Epithelial cell of esophagus (primary cell): ENCODE measurements at places on chromosomes 2 and 18.
A peak's percentile ranks its signal among the peaks of the same experiment; 100 is the strongest.

DNA sequence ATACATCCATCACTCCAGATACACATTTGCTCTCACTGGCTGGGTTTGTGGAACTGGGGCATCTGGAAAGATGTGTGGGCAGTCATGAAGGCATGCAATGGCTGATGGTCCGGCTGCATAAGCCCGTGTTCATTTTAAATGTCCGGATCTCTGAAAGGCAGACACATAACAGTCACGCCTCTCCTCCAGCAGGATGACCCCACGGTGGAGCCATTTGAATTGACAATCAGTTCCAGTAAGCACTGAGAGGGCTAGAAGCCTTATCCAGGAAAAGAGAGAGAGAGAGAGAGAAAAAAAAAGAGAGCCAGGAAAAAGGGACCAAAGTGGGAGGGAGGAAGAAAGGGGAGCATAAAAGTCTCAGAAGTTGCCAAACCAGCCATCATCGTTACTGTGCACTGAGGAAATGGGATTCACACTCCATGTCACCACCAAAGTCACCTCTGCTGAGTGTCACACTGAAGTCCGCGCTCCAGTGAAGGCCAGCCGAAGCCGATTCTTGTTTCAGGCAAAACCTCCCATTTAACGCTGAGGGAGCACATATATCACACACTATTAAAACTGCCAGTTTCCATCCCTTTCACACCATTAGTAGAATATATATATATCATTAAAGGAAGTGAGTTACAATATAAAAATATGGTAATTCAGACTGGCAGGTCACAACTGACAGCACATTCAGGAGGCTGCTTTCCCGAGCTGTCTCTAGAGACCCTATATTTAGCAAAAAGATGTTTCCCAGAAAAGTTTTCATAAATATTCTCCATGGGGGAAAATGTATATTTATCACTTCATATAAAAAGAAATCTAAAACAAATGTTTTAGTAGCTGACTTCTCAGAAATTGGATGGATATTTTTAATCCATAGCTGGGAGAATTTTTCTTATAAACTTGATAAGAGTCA, 142.0 kb downstream of the ACTR3 start:
- DNase-seq: no peak

DNA sequence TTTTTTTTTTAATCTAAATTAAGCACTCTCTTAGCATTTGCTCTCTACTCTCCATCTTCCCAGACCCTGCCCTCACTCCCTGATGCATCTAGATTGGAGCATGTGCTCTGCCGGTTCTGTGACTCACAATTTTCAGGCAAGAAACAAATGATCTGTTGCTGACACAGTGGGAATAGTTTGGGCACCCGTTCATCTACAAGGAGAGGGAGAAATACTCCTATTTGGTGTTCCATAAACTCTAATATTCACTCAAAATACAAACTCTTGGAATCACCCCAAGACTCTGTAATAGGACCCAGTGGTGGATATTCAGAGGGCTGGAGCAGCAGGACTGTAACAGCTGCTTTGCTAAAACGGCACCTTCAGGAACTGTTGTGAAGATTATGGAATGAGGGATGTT, 37.1 kb upstream of the LINC00305 start:
- no peak for DNase-seq

GRCh38 chr2:239216614-239217273, 184.1 kb downstream of the HDAC4 start:
- DNase-seq: no peak

- DNase-seq: peak; percentile 86
Measured at GRCh38 chr2:112920923-112921532, 10.1 kb downstream of the IL37 start.

DNA sequence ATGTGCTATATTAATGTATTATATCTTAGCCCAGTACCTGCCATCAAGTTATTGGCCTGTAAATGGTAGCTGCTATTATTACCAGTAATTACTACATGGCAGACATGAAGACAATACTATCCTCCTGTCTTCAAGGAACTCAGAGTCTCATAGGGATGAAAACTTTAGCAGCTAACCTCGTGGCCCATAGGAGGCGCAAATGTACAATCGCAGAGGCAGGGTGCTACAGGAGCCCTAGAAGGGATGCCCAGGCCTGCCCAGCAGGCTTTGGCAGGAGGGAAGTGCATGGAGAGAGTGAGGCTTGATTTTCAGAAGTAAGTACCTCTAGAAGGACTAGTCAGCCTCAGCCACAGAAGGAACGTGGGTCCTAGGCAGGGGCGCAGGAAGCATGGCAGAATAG, 44.7 kb upstream of the KIDINS220 start:
- DNase-seq: peak; percentile 73

- no peak for DNase-seq
Measured at GRCh38 chr2:43186679-43187374, 39.6 kb downstream of the ZFP36L2 start.

DNA sequence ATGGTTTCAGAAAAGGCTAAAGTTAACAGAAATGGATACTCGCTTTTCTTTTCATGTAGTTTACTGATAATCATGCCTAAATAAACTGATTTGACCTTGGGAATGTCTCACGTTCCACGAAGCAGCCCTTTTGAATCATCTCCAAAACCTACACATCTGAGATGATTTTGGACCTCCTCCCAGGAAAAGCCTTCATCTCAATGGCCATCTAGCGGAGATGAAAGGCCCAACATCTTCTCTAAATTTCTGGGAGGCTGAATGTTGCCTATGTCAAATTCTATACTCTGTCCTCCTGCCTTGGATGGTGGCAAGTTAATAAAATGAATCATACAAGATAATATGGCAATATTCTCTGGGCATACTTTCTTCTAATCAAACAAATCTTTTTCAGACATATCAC, 448.5 kb downstream of the ZEB2 start:
- DNase-seq: peak; percentile 13

DNA sequence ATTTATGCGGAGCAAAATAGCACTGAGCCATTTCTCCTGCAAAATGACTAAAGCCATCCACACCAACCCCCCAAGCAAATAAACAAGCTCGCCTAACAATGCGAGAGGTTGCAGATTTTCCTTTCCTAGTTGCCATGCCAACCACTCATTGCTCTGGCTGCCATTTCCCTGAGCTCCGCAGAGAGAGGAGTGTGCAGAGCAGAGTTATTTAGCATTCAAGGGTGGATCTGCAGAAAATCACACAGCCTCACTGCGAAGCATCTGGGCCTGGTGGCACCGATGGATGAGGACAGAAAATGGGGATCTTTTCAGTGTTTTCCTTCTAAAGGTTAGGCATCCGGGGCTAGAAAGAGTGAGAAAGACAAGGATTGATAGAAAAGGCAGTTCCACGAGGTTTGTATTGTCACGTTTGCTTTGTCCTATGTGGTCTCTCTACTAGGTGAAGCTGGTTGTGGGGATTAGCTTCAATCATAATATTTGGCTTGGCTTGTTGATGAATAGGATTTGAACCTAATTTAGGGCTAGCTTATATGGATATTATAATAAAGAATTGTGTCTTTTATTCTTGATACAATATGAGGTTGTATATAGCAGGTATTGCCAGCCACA, 110.2 kb upstream of the UNC80 start:
- DNase-seq: no peak

- no peak for DNase-seq
Measured at GRCh38 chr18:59549503-59550173, 147.6 kb downstream of the CCBE1 start.

DNA sequence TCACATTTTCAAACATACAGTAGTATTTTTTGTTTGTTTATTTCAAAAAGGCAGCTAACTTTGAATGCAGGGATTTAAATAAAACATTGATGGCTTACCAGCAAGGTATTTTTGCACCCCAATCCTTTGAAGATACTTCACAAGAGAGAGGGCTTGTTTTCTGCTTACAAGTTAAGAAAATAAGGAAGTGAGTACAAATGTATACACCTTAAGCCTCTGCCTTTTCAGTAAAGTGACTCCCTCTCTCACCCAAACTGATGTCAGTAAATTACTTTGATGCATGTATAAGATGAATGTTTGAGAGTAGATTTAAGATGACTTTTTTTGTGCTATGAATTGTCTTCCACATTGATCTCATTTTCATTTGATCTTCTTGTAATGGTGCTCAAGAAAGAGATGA, 820.0 kb downstream of the CPS1 start:
- DNase-seq: no peak
